ENCODE measurements at places on chromosomes 2 and 18.

- no peak for DNase-seq
Measured at GRCh38 chr2:232235716-232236115, 142.8 kb upstream of the ALPP start.

GRCh38 chr18:26356045-26356785 is 130.0 kb downstream of the TAF4B start:
- DNase-seq = no peak

DNA sequence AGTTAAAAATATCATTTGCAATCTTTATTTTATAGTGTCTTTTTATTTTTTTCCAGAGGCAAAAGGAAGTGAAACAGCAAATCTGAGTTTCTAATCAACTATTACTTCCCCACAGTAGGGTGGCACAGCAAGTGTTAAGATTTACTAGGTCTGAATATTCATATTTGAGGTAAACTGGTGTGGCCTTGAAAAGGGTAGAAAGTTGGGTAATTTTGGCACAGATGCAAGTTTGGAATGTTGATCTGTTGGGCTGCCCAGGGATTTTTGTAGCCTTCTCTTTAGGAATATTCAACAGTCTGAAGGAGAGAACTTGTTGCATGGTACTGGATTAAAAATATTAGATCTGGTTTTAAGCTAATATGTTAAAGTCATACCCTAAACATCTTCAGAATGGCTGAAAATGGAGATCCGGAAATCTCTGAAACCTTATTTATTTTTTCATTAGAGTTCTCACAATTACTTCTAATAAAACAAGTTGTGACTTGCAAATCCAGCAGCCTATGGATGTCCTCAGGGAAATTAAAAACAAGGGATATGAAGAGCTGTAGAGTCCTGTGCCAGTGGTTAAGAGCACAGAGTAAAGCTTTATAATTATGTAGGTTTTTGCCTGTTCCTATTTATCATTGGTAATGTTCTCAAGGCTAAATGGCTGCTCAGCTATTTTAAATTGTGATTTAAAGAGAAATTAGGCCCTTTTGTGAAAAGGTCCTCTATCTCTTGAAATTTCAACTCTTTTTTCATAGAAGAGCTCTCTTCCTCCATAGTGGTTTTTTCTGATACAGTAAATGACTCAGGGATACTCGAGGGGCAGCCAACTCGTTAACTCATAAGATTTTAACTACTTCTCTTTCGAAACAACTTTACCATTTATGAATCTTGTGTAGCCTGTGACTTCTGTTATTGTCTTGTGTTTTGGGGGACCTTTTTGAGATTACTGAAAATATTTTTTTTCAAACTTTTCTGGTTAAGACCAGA is 11.0 kb downstream of the TANK start:
- no peak for DNase-seq

DNA sequence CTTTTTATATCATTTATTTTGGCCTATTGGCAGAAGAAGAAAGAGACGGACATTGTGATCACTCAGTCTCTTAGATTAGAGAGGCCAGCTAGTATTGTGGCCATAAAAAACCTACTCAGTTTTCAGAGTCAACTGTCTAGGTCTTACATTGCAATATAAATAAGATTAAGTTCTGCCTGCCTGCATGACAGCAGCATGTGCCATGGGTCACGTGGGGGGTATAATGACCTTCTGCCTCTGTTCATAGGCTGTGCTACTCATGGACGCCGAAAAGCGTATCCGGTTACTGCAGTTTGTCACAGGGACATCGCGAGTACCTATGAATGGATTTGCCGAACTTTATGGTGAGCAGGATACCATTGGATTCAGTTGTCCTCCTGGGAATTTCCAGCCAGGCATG is 238.5 kb downstream of the ALPK2 start:
- no peak for DNase-seq

DNA sequence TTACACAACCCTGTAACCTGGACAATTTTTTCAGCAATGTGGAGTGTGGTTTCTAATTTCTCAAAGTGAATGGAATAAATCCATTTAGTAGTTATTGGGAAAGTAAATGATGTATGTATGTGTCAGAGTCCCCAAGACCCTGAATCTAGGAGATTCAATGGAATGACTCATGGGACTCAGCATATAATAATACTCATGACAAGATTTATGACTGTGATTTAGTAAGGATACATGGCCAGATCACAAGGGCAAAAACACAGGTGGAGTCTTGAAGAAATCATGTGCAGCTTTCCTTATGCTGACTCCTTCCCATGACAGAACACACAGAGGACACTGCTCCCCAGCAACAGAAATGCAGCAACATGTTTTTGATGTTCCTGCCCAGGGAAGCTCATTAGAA is 1877.7 kb upstream of the LRRTM1 start:
- DNase-seq = no peak

GRCh38 chr18:25169701-25170100 is 182.3 kb downstream of the ZNF521 start:
- no peak for DNase-seq

DNA sequence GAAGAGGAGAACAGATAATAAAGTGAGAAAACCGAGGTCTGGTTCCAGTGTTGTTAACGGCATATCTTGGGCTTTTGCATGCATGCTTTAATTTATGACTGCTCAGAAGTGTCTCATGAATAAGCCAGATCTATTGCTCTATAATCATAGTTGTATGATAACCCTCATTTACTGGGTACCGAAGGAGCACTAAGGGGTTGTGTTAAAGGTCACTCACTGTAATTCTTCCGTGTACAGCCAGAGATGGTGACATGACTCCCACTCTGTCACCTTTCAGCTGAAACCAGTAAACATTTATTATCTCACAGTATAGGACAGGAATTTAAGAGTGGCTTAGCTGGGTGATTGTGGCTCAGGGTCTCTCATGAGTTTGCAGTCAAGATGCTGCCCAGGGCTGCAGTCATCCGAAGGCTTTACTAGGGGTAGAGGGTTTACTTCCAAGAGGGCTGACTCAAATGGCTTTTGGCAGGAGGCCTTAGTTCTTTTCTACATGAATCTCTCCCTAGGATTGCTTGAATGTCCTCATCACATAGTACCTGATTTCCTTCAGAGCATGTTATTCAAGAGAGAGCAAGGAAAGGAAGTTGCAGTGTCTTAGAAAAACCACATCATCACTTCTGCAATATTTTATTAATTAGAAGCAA is 107.0 kb downstream of the NAB1 start:
- no peak for DNase-seq

GRCh38 chr2:189217541-189217940 is 38.0 kb upstream of the COL5A2 start:
- DNase-seq = no peak

DNA sequence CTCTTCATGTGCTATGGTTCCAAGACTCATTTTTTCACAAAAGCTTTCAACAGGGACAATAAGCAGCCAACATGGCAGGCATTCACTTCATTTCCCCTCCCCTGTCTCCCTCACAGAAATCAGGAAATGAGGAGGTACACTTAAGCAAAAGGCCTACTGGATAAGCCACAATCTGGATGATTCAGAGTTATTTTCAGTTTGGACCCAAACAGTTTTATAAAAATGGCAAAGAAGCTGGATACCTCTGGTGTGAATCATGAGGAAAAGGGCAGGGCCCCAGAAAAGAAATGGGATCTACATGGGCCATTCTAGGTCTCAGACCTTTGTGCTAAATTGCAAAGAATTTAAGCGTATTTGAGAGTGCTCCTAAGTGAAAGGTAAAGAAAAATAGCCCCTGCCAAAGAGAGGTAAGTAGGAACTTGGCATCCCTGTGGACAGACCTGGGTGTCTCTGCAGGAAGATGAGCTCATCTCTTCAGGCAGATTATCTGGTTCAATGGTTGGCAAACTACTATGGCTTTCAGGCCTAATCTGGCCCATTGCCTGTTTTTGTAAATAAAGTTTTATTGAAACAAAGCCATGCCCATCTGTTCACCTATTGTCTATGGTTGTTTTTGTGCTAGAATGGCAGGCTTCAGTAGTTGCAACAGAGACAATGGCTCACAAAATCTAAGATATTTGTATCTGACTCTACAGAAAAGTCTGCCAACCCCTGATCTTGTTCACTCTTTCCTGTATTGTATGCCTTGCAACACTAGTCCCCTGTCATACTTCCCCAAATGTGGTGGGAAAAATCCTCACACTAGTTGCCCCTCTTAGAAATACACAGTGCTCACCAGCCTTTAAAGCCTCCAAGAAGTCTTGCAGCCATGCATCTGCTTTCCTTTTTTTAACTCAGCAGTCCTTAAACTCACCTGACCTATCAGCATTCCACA is 315.0 kb downstream of the ALK start:
- DNase-seq = no peak

DNA sequence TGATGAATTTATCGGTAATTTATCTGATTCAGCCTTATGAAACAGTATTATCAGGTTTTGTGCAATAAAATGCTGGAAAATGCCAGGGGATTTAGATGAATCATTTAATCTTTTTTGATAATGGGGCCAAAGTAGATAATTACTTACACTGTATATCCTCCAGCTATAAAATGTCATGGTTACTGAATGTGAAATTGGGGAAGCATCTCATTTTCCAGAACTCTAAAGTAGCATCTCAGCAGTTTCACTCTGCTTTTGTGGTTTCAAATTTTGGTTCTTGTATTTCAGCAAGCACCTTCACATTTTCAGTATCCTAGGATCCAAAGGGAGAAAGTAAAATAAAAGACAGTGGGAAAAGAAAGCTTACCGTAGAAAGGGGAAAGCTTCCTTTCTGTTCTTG is 12.8 kb downstream of the ANKRD62 start:
- no peak for DNase-seq

DNA sequence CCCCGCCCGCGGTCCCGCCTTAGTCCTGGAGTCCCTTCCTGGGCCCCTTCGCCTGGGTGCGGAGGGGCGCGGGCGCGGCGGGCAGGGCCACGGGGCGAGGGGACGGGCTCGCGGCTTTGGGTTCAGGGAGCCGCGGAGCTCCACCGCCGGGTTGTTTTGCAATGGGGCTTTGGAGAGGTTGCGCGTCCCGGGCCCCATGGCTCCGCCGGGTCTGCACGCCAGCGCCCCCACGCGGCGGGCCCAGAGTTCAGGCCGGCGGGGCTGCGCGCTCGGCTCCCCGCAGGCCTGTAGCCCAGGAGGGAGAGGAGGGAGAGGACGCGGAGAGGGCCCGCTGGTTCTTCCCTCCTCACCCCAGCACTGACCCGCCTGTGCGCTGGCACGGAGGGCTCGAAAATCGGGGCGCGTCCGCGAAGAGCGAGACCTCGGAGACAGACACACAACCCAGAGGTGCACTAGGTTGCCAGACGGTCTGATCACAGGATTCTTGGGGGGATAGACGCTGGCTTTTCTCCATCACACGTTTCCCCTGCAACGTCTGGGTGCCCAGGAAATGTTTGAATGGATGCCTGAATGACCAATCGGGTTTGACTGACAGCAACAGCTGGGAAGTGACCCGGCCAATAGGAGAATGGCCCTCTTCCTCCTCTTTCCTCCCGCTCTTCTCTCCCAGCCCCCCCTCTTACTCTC is 4.9 kb upstream of the SIX2 start:
- no peak for DNase-seq

GRCh38 chr2:70354264-70354949 is 52.5 kb upstream of the FAM136A start:
- no peak for DNase-seq

Data from cardiac septum (tissue), 1 donor.